ENCODE measurements at places on chromosomes 1 and 21.

GRCh38 chr1:11730429-11730891, 5.5 kb upstream of the AGTRAP start:
- DNase-seq = no peak

DNA sequence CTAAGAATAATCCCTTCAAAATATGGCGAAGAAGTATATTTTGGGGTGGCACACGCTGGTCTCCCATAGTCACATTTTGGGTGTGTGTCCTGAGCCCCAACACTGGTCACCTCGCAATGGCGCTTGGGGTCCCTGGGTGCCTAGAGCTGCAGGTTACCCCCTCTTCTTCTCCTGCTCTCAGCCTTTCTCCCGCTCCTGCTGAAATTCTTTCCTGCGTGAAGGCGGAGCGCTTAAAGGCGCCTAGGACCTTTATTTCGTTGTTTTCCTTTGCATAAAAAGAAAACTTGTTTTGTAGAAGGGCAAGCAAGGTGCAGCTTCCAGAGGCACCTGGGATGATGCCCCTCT, 339 bp upstream of the PIK3CD start:
- DNase-seq = no peak

DNA sequence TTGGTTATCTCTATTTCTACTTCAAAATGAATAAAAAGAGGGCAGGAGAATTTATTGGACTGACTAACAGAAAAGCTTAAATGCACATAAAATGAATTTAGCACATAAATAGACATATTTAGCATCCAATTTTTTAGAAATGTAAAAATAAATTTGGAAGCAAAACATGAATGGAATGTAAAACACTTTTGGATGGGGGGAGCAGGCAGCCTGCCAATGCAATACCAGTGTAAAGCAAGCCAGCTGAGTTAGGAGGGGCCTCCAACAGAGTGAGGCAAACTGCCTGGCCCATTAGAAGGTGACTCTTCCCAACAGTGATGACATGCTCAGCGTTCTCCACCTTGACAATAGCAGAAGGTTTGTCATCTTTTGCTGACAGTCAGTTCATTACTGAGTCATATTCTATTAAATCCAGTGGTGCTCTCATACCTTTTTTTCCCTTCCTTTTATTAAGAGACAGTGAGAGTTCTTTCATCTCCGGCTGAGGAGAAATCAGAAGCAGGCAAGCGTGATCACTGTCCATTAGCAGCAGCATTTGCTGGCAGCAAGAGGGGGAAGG, 19.5 kb upstream of the EXO1 start:
- no peak for DNase-seq

GRCh38 chr1:14738235-14738634, 139.8 kb downstream of the KAZN start:
- peak; percentile 35 for DNase-seq

DNA sequence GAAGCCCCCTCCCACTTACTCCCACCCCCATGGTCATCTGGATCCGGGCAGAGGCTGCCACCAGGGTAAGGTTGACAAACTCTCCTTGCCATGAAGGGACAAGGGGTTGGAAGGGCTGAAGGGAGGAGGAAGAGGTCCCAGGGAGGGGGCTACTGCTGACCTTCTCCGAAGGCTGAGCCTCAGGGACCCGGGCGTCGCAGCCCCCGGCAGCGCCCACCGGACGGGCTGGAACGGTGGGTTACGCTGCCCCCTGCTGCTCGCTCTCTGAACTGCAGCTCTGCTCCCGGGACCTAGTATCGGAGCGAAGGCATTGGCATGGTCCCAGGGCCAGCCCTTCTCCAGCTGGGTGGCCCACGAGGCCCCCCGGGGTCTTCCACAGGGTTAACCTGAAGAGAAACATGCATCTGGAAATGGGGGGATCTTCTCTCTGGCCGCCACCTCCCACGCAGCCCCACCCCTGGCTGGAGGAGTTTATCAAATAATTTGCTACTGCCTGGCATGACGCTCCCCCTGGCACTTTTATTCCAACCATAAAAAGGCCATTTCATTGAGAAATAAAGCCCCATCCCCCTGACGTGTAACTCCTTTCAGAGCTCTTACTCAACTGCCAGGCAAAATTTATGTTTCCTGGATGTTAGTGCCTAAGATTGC, 70.4 kb upstream of the TARDBP start:
- no peak for DNase-seq

- no peak for DNase-seq
These were observed 124.2 kb upstream of the LMO4 start for GRCh38 chr1:87204441-87204840.

GRCh38 chr1:36988321-36988720, 46.0 kb downstream of the GRIK3 start:
- no peak for DNase-seq

DNA sequence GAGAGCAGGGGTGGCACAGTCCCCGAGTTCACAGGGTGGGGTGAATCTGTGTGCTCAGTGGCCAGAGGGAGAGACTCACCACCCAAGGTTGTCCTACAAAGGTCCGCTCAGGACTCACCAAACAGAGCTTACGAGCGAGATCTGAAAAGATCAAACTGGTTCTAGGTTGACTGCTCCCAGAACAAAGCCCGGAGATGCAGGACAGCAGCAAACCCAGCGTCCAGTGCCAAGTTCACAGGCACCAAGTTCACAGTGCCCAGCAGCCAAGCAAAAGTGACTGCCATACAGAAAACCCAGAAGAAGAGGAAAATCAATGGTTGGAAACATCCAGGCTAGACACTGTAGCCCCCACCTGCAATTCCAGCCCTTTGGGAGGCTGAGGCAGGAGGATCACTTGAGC, 35.7 kb downstream of the AGPAT3 start:
- DNase-seq = no peak

Measured in NCI-H2081 treated with DMSO at 0.1 percent for 48 hours (cell line).